ENCODE measurements at places on chromosomes 4 and X.

- DNase-seq, result no peak
These were observed 5.8 kb downstream of the RASSF6 start for GRCh38 chr4:73614311-73614867.

DNA sequence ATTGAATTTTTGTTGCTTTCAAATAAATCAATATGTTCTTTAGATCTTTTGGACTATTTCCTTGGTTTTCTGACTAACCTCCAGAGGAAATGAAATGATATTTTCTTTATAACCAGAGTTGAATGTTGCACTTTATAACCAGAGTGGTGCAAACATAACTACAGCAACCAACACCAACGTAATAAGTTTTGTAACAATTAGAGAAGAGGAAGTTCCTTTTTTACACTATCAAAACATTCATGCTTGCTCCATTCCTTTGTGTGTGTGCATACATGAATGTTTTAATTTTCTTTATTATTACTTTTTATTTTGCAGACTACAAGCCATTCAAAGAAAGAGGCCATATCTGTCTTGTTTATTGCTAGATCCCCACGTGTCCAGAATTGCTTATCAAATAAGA is 193.0 kb upstream of the PPP3CA start:
- DNase-seq, result no peak

DNA sequence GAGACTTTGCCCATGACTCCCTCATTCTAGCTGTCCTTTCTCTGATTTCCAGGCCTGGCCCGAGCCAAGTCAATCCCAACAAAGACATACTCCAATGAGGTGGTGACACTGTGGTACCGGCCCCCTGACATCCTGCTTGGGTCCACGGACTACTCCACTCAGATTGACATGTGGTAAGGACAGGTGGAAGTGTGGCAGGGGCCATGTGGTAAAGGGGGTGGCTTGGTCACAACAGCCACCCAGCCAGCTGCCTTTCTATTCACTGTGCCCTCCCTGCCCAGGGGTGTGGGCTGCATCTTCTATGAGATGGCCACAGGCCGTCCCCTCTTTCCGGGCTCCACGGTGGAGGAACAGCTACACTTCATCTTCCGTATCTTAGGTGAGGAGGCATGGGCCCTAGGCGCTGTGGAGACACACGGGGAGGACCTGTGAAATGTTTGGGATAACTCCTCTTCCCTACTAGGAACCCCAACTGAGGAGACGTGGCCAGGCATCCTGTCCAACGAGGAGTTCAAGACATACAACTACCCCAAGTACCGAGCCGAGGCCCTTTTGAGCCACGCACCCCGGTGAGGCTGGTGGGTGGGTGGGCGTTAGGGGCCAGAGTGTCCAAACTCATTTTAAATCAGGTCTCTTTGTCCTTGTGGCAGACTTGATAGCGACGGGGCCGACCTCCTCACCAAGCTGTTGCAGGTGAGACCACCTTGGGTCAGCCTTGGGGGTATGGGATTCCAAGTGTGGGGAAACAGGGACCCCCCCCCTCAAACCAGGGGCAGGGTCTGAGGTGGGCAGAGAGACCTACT is 6.1 kb upstream of the USP11 start:
- DNase-seq, result no peak

DNA sequence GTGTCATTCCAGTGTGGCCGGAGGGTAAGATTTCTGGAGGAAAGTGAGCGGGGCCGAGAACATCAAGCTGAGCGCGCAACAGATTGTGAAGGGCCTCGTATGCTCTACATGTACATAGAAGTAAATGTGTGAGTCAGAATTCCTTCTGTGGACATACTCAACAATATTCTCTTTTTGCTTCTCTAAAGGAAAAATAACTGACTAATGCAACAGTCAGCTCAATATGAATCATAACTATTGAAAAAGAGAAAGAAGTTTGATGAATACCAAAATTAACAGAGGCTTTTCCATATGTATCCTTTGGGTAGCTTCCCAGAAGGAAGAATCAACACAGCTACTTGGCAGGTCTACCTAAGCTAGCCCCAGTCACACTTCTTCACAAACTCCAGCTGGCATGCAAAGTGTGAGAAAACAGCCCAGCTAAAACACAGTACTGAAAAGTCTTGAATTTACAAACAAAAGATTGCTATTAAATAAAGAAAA is 87.5 kb upstream of the ZFP42 start:
- DNase-seq, result no peak

GRCh38 chr4:40672528-40673522 is 43.2 kb upstream of the RBM47 start:
- peak; percentile 72 for DNase-seq

- DNase-seq, result peak; percentile 31
These were observed 31.4 kb downstream of the TBC1D1 start for GRCh38 chr4:37922328-37922727.
